Hematopoietic multipotent progenitor cell treated with erythropoietin and hydrocortisone succinate and interleukin-3 and kit ligand, for 15 days (in vitro differentiated cells): ENCODE measurements at places on chromosomes 7 and 10.
A peak's percentile ranks its signal among the peaks of the same experiment; 100 is the strongest.

- no peak for DNase-seq
Observed at GRCh38 chr7:121391686-121392085, 4.4 kb downstream of the FAM3C start.

DNA sequence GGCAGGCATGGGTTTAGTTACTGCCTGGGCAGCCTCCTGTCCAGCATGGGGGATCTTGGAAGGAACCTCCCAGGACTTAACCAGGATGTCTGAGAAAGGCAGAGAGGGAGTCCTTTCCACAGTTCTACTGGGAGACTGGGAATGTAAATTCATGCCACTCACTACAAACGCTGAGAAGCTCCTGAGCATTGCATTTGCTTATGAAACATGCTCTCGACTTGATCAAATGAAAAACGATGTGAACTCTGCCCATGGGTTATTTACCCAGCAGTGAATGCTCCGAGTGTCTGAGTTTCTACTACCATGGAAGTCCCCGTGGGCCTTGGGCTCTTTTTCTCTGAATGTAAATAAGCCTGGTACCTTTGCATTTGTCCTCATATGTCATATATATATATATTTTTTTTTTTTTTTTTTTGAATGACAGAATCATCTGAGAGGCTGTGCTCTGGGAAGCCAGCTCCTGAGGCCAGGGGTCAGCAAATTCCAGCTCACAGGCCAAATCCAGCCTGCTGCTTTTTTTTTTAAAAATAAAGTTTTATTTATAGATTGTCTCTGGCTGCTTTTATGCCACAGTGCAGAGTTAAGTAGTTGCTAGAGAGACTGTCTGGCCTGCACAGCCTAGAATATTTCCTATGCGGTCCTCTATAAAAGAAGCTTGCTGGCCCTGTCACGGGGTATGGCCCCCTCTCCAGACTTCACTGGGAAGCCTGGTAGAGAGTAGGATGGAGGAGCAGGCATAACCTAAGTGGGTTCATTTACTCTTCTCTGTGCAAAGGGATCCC is 21.4 kb upstream of the RAPGEF5 start:
- no peak for DNase-seq

- no peak for DNase-seq
Observed at GRCh38 chr10:132180736-132181135, 6.0 kb upstream of the DPYSL4 start.

- no peak for DNase-seq
Observed at GRCh38 chr7:98137826-98138151, 31.1 kb downstream of the LMTK2 start.

GRCh38 chr10:52900593-52900992 is 128.0 kb upstream of the MBL2 start:
- DNase-seq, result no peak

DNA sequence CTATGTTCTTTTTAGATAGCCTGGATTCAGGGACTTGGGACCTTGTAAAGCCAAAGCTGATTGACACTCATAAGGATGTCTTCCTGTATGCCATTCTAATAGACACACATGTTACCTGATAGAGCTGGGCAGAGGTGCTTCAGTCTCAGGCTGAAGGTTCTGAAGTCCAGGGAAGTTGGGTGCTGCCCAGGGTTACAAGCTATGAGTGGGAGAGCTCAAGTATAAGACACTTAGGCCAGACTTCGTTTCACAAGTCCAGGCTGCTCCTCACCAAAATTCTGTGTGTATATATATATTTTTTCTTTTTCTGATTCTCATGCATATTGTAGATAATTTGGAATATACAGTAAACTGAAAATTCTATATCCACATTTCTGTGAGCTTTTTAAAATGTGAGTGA is 144.2 kb downstream of the HDAC9 start:
- no peak for DNase-seq

DNA sequence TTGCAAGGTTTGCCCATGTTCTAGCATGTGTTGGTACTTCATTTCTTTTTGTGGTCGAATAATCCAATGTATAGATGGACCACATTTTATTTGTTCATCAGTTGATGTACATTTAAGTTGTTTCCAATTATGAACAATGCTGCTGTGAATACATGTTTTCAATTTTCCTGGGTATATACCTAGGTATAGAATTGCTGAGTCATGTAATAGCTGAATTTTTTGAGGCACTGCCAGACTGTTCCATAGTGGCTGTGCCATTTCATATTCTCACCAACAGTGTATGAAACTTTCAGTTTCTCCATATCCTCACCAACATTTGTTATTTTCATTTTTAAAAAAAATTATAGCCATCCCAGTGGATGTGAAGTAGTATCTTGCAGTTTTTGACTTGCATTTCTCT is 90.5 kb downstream of the EZH2 start:
- DNase-seq, result peak; percentile 24

DNA sequence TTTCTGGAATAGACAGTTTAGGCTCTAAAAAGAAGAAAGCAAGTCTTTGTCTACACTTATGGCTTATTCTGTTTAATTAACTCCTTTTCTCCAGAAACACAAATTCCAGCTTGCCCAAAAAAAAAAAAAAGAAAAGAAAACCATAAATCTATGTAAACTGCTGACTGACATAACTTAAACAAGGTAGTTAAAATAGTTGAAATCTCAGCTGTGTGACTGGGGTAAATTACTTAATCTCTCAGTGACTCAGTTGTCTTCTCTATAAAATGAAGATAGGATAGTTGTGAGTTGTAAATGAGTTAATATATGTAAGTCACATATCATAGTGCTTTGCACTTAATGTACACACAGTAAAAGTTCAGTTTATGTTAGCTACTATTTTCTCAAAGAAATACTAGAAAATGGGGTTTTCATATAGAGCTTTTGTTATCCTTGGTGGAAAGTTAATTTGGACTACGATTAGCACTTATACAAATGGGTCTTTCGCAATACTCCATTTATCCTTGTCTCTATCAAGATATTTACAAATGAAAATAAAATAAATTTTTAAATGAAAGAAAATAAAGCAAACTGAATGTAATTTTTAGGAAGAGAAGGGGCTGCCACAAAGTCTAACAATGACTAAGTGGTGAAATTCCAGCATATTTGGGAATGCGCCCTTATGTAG is 200.9 kb downstream of the MBL2 start:
- DNase-seq, result no peak

DNA sequence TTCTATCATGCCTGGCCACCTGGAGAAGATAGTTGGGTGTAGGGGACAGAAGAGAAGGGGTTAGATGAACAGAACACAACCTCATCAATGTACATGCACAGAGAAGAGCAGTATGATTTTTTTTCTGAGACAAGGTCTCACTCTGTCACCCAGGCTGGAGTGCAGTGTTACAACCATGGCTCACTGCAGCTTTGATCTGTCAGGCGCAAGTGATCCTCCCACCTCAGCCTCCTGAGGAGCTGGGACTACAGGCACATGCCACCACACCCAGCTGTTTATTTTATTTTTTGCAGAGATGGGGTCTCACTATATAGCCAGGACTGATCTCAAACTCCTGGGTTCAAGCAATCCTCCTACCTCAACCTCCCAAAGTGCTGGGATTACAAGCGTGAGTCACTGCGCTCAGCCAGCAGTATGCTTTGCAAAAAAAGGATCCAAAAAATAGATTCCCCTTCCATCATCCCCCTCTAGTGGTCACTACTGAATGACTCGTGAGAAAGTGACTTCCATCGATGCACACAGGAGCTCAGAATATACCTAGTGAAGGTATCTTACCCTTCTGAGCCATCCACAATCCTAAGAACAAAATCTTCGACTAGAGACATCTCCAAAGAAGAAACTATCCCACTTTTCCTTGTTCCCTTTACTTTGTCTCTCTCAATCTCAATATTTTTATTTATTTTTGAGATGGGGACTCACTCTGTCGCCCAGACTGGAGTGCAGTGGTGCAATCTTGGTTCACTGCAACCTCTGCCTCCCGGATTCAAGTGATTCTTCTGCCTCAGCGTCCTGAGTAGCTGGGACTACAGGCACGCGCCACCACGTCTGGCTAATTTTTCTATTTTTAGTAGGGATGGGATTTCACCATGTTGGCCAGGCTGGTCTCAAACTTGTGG is 21.0 kb downstream of the ZCWPW1 start:
- peak; percentile 56 for DNase-seq

DNA sequence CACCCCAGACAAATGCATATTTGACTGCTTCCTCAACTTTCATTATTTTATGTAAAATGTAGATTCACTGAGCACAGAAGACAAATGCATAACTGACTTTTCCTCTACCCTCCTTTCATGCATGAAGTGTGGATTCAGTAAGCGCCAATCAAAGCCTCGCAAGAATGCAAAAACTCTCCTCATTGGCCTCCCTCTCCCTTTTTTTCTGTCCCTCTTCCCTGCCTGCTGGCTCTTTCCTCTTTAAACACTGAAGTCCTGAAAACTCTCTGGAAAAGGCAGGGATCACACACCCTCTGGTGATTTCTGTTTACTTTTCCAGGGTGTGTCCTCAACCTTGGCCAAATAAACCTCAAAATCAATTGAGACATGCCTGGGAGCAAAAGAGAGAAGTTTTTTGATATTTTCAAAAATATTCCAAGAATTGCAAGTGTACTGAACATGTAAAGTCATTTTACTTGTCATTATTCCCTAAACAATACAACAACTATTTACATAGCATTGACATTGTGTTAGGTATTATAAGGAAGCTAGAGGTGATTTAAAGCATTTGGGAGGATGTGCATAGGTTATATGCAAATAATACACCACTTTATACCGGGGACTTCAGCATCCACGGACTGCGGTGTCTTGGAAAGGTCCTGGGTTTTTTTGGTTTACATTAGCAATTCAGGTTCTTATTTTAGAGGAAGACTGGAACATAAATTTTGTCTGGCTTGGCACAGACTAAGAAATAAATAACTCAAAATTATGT is 71.4 kb downstream of the SEC61G start:
- no peak for DNase-seq

GRCh38 chr7:66198956-66199355 is 6.2 kb upstream of the TPST1 start:
- no peak for DNase-seq

DNA sequence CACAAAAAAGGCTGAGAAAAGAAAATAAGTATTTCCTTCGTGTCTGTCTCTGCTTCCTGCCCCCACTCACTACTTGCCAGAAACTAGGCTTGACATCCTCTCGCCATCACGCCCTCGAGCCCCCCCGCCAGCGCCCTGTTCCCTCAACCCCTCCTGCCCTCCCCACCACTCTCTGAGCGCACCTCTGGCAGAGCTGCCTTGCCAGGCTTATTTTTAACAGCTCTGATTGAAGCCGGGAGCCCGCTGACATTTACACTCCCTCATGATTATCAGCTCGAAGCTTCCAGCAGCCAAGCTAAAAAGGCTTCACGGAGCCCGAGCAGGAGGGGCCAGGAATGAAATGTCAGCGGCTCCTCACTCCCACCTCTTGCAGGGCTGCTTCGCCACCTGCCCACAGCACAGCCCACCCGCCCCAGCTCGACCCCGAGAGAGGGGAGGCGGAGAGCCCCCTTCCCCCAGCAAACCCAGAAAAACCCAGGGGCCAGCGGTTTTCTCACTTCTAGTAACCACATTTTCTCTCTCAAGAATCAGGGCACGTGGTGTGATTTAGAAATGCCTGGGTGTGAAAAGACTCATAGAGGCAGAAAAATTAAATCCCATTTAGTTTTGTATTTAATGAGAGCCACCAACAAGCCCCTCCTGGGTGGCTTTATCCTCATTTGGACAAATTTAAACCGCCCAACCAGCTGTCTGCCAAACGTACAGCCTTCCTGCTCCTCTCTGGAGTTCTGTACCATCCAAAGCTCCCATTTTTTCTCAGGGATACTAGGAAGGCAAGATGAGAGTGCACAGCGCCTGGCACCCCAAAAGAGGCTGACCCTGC is 89.3 kb downstream of the SLIT1 start:
- no peak for DNase-seq

DNA sequence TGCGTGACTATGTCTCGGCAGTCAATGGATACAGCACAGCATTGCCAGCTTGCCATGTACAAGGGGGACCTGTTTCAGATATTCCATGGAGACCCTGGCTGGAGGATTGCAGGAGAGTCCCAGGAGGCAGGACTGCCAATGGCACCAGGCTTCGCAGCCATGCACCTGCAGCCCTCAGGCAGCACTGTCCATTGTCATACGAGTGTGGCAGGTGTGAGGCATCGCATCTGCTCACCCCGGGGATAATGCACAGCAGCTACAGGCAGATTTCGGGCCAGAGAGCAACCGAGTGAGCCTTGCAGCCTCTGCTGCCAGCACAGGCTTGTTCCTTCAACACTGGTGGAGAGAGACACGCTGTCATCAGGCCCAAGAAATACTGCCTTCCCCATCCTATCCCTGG is 415.1 kb downstream of the PAXIP1 start:
- no peak for DNase-seq

DNA sequence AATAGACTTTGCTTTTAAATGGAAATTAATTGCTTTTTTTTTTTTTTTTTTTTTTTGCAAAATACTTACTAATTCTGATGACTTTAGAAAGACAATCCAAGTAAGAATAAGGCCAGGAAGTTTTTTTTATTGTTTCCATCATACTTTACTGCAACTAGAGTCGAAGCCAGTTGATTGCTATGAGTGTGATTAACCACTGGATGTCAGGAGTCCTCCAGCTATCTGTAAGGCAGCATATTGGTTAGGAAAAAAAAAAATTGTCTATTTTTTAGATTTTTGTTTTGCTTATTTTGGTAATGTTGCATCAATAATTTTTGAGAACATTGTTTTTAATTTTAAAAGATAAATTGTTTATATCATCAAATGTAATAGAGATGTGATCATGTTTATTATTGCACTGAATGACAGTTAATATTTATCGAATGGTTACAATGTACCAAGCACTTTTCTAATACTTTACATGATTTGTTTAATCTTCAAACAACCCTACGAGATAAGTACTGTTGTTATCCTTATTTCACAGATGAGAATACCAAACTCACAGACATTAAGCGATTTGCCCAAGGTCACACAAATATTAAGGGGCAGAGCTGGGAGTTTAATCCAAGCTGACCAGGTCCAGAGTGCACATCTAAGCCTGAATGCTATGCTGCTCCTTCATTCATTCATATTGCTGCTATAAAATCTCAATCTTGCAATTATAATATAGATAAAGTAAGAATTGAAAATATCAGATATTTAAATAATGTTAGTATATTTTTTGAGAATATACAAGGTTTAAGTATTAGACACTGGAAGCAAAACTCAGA is 19.9 kb upstream of the LMOD2 start:
- DNase-seq, result no peak
